Osteoblast (primary cell): ENCODE measurements at places on chromosomes 7 and 10. TPM values are rescaled to one million over a fixed set of nuclear protein-coding genes. Genes with fewer than 3 reads are reported as not detected.
A peak's percentile ranks its signal among the peaks of the same experiment; 100 is the strongest.

- peaks cover 32% of the 10 kb centered on the region for H3K27me3 ChIP-seq
- H3K27ac ChIP-seq, result no peak overlapping the region
- H3K4me3 ChIP-seq, result no peak overlapping the region
- no peak for DNase-seq
- H3K4me1 ChIP-seq, result no peaks in the 10 kb centered on the region
- H3K36me3 ChIP-seq, result no peaks in the 10 kb centered on the region
These were observed 31.2 kb downstream of the FRMD4A start for GRCh38 chr10:14299556-14299955.

Gene CALHM1
- not detected in 2 replicates for total RNA-seq

DNA sequence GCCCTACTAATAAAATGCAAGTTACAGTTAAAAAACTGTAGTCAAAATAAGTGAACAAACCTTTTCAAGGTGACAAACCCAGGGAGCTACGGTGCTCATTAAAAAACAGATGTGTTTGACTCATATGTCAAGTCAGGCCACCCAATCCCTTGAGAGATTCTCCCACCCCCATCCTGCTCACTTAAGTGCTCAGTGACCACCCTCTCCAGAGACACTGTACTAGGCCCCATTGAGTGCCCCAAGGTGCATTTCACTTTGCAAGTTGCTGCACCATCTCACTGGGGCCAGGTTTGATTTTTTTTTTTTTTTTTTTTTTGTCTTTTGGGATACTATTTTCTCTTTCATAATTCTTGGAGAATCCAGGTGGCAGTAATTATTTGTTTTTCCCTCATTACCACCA is 1.9 kb downstream of the ERV3-1 start:
- no peaks in the 10 kb centered on the region for H3K27me3 ChIP-seq
- peaks cover 5% of the 10 kb centered on the region for H3K4me1 ChIP-seq
- no peak overlapping the region for H3K27ac ChIP-seq
- peaks cover 5% of the 10 kb centered on the region for H3K36me3 ChIP-seq
- H3K4me3 ChIP-seq, result no peak overlapping the region

DNA sequence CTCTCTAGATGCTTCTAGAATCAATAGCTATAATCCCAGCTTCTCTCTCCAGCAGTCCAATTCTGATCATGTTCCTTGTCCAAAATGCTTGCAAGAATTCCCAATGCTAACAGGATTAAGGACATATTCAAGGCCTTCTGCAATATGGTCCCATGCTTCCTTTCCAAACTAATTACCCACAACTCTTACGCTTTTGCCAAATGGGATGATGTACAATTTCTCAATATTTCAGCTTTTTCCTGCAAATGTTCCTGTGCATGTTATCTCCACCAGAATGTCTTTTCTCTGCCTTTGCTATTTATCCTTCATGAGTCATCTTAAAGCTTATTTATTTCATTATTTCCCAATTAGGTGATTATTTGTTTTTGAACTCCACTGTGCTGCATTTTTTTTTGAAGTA is 556.4 kb downstream of the SORCS1 start:
- no peaks in the 10 kb centered on the region for H3K36me3 ChIP-seq
- no peak overlapping the region for H3K4me3 ChIP-seq
- DNase-seq, result no peak
- H3K4me1 ChIP-seq, result no peaks in the 10 kb centered on the region
- H3K27ac ChIP-seq, result no peak overlapping the region
- no peaks in the 10 kb centered on the region for H3K27me3 ChIP-seq

DNA sequence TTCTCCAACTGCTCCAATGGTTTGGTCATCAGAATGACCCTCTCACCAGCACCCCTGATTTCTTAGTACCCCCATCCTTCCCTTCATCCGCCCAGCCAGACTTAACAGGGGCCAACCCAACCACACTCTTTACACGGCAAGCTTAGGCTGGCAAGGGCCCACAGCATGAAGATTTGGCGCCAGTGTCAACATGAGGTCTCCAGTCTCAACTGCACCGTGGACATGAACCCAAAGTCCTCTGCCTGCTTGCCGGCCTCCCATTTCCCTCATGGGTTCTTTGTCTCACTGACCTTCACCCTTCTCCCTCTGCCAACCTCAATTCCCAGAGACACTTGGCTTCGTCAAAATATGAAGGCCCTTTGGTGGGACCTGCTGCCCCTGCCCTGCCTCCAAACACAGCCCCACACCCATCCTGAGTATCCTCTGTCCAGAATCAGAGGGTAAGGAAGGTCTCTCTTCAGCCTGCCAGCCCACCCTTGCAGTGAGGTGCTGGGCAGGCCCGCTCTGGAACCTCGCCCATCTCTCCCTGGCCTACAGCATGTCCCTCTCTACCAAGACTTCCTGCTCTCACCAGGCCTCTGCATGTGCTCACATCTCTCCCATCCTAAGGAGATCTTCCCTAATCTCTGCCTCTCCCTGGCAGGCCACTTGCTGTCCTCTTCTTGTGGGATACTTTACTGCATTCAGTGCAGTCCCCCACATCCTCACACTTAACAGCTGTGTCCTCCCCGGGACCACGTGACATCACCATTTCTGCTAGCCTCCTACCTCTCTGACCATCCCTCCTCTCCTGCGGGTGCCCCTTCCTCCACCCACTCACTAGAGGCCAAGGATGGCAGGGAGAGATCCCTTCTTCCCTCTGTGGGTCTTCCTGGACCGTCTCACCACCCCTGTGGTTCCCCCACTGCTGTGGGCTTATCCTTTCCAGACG is 91.7 kb upstream of the ZMIZ1 start:
- peak overlapping the region; percentile 26 for H3K4me3 ChIP-seq
- peak; percentile 63 for DNase-seq
- peak overlapping the region; percentile 68 for H3K27ac ChIP-seq
- no peaks in the 10 kb centered on the region for H3K27me3 ChIP-seq
- peaks cover 49% of the 10 kb centered on the region for H3K4me1 ChIP-seq

Gene HOGA1
- 1.4 and 2.7 TPM in 2 replicates for total RNA-seq

DNA sequence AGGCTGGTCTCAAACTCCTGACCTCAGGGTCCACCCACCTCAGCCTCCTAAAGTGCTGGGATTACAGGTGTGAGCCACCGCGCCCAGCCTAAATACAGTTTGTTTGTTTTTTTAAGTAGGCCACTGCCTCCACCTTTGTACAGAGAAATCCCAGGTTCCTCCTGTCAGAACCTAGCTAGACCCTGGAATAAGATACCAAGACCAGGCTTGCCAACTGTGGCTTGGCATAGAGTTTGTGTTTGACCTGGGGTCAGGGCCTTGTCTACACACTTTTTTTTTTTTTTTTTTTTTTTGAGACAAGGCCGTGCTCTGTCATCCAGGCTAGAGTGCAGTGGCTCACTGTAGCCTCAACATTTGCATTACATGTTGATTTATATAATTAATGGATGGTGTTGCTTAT is 34.3 kb upstream of the DNAH11 start:
- H3K36me3 ChIP-seq, result no peaks in the 10 kb centered on the region
- no peak for DNase-seq
- no peak overlapping the region for H3K27ac ChIP-seq
- no peaks in the 10 kb centered on the region for H3K4me1 ChIP-seq
- no peaks in the 10 kb centered on the region for H3K27me3 ChIP-seq

GRCh38 chr10:126336801-126337200 is 51.5 kb downstream of the ADAM12 start:
- H3K27ac ChIP-seq, result no peak overlapping the region
- peaks cover under 1% of the 10 kb centered on the region for H3K4me1 ChIP-seq
- DNase-seq, result no peak
- H3K36me3 ChIP-seq, result peaks cover 30% of the 10 kb centered on the region

Gene TAC1
- total RNA-seq, result not detected in 2 replicates

Gene WDFY4
- total RNA-seq, result under 0.01 and 0.36 TPM in 2 replicates

GRCh38 chr10:79411546-79412495 is 33.6 kb downstream of the ZCCHC24 start:
- peaks cover 20% of the 10 kb centered on the region for H3K4me1 ChIP-seq
- no peaks in the 10 kb centered on the region for H3K27me3 ChIP-seq
- H3K36me3 ChIP-seq, result peaks cover 21% of the 10 kb centered on the region
- DNase-seq, result peak; percentile 66

DNA sequence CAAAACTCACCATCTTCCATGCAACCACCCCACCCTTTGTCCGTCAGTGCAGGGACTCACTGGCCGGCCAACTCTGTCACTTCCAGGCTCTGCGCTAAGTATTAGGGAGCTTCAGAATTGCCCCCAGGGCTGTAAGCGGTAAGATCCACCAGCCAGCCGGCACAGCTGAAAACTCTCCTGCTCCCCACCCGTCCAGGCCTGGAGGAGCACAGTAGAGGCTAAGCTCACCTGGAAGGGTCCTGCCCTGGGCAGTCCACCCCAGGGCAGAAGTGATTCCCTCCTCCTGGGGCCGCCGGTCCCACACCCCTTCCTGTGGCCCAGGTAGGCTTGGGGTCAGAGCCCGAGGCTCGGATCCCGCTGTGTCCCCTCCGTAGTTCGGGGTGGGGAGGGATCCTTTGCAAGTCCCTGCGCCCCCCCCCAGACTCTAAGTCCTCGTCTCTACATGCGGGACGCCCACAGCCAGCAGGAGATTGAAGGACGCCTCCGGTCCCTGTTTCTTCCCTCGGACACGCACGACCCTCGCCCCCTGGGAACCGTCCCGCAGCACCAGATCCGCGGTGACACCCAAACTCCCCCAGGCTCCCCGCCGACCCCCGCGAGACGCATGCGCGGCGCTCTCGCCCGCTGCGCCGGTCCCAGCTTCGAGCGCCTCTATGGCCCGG is 138.9 kb downstream of the ARHGAP22 start:
- no peaks in the 10 kb centered on the region for H3K27me3 ChIP-seq
- peaks cover 13% of the 10 kb centered on the region for H3K36me3 ChIP-seq
- peaks cover 2% of the 10 kb centered on the region for H3K4me1 ChIP-seq
- H3K27ac ChIP-seq, result no peak overlapping the region
- peak; percentile 62 for DNase-seq

Gene ELMO1
- total RNA-seq, result 0.29 and 2.2 TPM in 2 replicates
